ENCODE measurements at places on chromosomes 1 and 21. TPM values are rescaled to one million over a fixed set of nuclear protein-coding genes. Genes with fewer than 3 reads are reported as not detected.

Gene RGS4
- total RNA-seq, result 0.26 TPM

Gene HES4
- total RNA-seq, result 74.2 TPM

Gene G0S2
- total RNA-seq, result 2.5 TPM

Gene SPATC1L
- total RNA-seq, result 0.26 TPM

Gene USH2A
- total RNA-seq, result not detected

Gene RGS8
- not detected for total RNA-seq

Data from Panc1 (cell line).